Hematopoietic multipotent progenitor cell treated with erythropoietin and hydrocortisone succinate and interleukin-3 and kit ligand, for 17 days (in vitro differentiated cells): ENCODE measurements at places on chromosomes 11 and 22.

GRCh38 chr11:10358696-10359095 is 53.8 kb downstream of the ADM start:
- no peak for DNase-seq

- no peak for DNase-seq
Measured at GRCh38 chr22:26763633-26764361, 106.4 kb downstream of the MIAT start.

GRCh38 chr11:58994171-58994570 is 54.9 kb downstream of the GLYATL1 start:
- no peak for DNase-seq

- no peak for DNase-seq
Measured at GRCh38 chr22:20783300-20783673, 9.4 kb downstream of the SERPIND1 start.

- no peak for DNase-seq
Measured at GRCh38 chr11:121950160-121950559, 165.9 kb downstream of the BLID start.

- no peak for DNase-seq
Measured at GRCh38 chr11:31441296-31441695, 68.1 kb downstream of the IMMP1L start.

GRCh38 chr22:29308791-29309262 is 2.4 kb downstream of the GAS2L1 start:
- DNase-seq: peak; percentile 11

GRCh38 chr11:76984743-76985142 is 49.5 kb upstream of the B3GNT6 start:
- no peak for DNase-seq

DNA sequence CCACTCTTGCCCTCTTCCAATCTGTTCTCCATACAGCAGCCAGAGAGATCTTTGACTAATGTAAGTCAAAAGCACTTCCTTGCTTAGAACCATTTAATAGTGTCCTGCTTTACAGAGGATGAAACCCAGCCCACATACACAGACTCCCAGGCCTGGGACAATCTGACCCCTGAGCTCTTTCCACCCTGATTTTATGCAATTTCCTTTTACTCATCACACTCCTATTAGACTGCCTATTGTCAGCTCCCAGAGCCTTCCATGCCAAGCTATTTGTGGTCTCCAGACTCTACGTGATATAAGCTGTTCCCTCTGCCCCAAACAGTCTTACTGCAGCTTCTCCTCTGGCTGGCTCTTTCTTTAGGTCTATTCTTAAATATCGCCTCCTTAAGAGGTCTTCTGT is 28.1 kb downstream of the ME3 start:
- DNase-seq: no peak

GRCh38 chr11:118338637-118339061 is 3.9 kb downstream of the CD3D start:
- no peak for DNase-seq

GRCh38 chr11:15568440-15568839 is 453.7 kb downstream of the INSC start:
- no peak for DNase-seq

DNA sequence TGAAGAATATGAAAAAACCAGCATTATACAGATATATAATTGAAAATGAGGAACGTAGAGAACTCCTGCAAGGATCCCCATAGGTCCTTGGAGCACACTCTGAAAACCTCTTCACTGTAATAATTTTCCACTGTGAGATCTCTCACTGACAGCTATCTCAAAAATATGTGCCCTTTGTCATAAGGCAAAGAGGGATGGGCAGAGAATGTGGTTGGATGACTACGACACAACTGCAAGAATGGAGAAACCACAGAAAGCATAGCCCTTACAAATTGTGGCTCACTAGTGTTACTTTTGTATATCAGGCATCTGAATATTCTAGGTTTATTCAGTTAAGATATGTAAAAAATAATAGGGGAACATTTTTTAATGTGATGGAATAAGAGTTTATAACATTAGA is 7.9 kb upstream of the CTSC start:
- DNase-seq: no peak

GRCh38 chr11:105897161-105897560 is 124.9 kb downstream of the MSANTD4 start:
- DNase-seq: no peak

GRCh38 chr22:32564170-32565001 is 89.8 kb downstream of the FBXO7 start:
- no peak for DNase-seq

GRCh38 chr11:13972043-13972910 is 9.8 kb downstream of the SPON1 start:
- no peak for DNase-seq

DNA sequence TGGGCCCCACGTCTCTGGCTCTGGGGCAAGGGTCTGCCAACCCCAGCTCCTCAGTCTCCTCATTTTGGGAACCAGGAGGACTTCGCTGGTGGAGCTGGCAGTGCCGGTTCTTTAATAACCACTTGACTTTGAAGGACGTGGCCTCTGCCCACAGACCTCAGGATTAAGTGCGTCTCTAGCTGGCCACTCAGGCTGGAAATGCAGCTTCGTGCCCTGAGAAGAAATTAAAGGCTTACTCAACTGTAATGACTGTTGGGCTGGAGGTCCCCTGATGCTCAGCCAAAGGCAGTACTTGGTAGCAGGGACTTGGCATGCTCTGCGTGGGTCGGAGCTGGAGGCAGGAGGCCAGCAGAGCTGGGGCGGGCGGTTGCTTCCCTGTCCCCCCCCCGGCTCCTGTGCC is 16.7 kb upstream of the PARVG start:
- no peak for DNase-seq

- no peak for DNase-seq
Measured at GRCh38 chr11:69022260-69022659, 9.2 kb upstream of the MRGPRF start.

GRCh38 chr11:1437500-1437899 is 47.8 kb downstream of the BRSK2 start:
- DNase-seq: no peak

DNA sequence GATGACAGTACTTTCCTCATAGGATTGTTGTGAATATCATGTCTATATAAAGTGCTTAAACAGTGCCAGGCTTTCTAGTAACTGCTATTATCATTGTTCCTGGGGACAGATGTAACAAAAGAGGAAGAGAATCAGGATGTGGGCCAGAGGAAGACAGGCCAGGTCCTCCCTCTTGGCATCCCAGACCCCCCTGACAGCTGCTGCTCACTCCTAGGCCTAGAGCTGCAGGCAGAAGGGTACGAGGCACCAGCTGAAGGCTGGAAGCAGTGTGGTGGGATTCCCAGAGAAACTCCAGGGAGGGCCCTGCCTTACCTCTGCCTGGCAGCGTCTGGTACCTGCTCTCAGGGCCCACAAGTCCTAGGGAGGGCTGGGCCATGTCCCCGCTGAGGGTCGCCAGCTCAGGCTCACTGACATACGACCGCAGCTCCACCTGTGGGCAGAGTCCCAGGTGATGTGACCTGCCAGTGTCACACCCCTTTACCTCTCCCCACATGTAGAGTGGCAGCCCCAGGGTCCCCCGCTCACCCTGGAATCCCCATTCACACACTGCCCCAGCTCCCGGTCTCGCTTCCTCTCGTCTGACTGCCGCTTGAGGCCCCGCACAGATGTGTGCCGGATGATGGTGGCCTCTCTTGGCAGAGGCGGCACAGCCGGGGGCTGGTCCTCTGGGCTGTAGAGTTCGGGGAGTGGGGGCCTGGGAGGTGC is 52.2 kb downstream of the C11orf58 start:
- DNase-seq: no peak

- no peak for DNase-seq
Measured at GRCh38 chr11:85749287-85749834, 61.6 kb downstream of the SYTL2 start.

DNA sequence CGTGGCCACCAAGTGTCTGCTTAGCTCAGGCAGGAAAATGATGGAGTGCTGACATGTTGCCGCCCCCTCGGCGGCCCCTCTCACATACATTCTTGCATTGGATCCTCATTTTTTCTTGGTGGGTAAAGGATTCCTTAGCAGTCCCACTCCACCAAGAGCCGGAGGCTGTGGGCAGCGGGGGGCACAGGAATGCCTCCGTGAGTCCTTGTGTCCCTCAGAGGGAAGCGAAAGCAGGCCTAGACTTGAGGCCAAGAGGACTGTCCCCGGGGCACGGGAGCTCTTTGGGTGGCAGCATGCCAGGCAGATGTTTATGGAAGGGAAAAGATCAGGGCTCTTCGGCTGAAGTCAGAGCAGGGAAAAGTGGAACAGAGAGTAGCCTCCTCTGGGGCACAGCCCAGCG is 21.6 kb downstream of the LRFN4 start:
- DNase-seq: no peak

DNA sequence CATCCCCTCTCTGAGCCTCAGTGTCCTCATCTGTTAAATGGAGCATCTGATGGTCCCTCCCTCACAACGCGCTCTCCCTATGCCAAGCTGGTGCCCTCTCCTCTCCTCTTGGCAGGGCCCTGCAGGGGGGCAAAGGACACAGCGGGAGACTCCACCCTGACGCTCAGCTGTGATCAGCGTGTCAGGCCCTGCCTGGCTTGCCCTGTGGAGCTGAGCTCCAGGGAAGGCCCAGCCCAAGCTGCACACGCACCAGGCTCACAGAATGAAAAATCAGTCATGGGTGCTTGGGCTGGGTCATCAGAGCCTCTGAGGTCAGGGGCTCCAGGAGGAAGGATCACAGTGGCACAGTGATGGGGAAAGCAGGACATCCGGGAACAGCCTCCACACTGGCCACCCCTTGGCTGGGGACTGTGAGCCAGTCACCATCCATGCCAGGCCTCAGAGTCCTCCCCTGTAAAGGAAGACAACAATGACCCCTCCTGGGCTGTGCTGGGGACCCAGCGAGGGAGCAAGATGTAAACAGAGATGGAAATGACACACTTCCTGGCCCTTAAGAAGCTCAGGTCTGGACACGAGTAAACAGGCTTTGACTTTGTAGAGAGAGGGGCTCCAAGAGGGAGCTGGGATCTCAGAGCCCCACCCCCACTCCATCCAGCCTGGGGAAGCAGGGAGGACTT is 36.6 kb downstream of the RPL3 start:
- DNase-seq: no peak

DNA sequence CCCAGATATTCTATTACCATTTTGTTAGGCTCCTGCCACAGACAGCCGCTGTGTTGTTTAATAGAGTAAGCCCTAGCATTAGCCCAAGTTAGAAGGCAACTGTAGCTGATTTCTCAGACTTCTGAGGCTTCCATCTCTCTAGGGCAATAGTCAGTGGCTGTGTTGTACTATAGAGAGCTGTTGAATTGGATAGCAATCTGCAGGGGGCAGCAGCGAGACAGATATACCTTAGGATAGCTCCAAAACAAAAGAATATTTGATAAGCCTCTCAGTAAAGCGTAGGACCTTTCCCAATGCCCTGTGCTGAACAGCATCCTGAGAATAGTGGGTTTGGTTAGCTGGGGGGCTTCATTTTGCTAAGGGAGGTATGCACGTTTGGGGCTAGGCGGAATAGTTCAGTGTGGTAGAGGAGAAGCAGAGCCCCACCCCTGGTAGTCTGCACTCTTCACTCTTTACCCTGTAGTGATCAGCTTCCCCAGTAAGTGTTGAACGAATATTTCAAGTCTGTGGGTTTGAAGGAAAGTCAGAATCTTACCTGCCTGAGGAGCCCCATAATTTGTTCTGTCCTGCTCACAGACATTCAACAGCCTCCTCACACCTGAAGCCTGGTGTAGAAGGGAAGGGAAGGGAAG is 515.1 kb downstream of the INSC start:
- no peak for DNase-seq

- DNase-seq: no peak
Measured at GRCh38 chr22:46432164-46433068, 96.9 kb downstream of the TRMU start.

DNA sequence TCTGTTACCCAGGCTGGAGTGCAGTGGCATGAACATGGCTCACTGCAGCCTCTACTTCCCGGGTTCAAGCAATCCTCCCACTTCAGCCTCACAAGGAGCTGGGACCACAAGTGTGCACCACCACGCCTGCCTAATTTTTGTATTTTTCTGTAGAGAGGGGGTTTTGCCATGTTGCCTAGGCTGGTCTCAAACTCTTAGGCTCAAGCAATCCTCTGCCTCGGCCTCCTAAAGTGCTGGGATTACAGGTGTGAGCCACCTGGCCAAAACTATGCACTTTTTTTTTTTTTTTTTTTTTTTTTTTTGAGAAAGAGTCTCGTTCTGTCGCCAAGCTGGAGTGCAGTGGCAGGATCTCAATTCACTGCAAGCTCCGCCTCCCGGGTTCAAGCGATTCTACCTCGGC is 12.4 kb upstream of the CLDN5 start:
- DNase-seq: no peak

DNA sequence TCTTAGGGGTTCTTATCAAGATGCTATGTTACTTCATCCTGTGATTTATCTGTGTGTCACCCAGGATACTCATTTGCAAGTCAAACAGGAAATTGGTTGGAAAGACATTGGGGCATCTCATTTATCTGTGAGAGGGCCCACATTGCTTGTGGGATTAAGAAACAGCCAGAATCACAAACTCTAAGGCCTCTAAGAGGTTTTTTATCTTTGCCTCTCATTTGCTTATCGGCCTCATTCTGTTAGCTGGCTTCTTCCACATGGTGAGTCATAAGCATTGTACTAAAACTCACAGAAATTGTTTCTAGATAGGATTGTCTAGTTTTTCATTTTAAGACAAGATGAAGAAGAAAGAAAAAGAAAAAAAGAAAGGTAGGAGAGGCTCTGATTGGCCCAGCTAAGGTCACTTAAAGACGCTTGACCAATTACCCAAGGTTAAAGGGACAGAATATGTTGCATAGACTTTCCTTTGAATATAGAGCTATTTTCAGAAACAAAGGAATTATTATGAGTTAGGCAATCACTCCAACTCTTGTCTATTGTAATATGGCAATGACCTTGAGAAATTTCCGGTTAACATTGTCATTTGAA is 121.9 kb downstream of the ARHGAP42 start:
- no peak for DNase-seq

- no peak for DNase-seq
Measured at GRCh38 chr11:128339792-128340191, 247.6 kb downstream of the ETS1 start.

DNA sequence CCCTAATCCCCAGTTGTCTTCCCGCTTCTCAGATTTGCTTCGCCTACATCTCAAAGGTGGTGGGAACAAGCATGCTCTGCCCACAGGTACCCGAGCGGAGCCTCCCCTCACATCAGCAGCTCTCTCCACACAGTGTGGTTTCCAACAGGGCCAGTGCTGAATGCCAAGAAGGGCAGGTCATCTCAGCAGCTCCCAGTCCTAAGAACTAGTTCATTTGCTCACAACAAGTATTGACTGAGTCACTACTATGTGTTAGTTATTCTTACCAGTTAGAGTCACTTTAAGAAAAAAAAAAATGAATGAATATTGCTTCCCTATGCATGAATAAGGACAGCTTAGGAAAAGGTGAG is 66.2 kb downstream of the THAP12 start:
- no peak for DNase-seq

GRCh38 chr11:84414920-84415319 is 1128.8 kb upstream of the CCDC90B start:
- no peak for DNase-seq

DNA sequence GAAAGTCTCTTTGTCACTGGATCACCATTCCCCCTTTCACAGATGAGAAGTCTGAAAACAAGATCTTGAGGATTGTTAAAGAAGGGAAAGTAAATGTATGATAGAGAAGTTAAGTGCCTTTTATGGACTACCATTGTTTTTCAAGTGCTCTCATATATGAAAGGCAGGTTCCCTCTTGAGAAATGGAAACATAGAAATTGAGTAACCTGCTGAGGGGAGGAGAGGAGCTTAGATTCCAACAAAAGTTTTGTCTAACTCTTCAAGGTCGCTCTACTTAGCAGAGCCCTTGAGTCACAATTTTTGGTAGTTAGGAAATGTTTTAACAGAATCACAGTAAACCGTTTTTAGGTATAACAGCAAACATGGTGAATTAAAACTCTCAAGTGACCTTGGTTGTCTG is 80.1 kb downstream of the SVIP start:
- no peak for DNase-seq

- DNase-seq: no peak
Measured at GRCh38 chr11:78990261-78990660, 415.6 kb upstream of the NARS2 start.
